ENCODE measurements at places on chromosomes 4 and X.
A peak's percentile ranks its signal among the peaks of the same experiment; 100 is the strongest.

- DNase-seq, result no peak
Measured at GRCh38 chr4:163915896-163916295, 421.4 kb downstream of the TMA16 start.

GRCh38 chr4:54082168-54082567 lies 17.8 kb upstream of the CHIC2 start:
- DNase-seq, result no peak

DNA sequence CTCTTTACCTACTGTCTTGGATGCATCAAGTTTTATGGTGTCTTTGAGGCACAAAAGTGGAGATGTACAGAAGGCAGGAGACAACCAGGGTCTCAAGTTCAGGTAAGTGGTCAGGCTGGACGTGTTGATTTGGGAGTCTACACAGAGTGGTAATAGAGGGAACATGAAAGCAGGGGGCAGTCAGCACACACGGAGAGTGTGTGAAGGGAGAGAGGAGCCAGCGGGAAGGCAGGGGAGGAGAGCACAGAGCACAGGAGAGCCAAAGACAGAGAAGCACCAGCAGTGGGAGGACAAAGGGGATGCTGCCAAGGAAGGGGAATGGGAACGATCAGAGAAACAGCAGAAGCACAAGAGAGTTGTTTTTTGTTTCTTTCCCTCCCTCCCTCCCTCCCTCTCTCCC lies 32.9 kb downstream of the TMEM150C start:
- DNase-seq, result no peak

GRCh38 chr4:52870225-52870624 lies 8.1 kb downstream of the RASL11B start:
- no peak for DNase-seq

DNA sequence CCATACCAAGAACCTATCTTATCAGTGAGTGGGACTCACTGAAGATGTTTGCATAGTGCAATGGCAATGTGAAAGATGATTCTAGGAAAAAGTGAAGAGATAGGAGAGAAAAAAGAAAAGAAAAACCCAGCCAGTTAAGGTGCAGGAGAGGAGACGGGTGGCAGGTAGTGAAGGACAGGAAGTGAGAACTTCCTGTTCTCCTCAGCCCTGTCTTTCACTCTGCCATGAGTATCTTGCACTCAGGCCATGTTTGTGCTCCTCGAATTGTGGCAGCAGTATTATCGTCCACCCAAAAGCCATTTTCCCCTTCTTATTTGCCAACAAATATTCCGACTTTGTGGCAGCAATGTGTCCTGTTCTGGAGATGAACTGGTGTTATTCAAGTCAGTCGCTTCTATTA lies 8.6 kb upstream of the ENPEP start:
- DNase-seq, result no peak

GRCh38 chrX:71396576-71396975 lies 30.4 kb downstream of the TAF1 start:
- no peak for DNase-seq

- DNase-seq, result no peak
Measured at GRCh38 chrX:153948847-153949805, 4.7 kb upstream of the RENBP start.

DNA sequence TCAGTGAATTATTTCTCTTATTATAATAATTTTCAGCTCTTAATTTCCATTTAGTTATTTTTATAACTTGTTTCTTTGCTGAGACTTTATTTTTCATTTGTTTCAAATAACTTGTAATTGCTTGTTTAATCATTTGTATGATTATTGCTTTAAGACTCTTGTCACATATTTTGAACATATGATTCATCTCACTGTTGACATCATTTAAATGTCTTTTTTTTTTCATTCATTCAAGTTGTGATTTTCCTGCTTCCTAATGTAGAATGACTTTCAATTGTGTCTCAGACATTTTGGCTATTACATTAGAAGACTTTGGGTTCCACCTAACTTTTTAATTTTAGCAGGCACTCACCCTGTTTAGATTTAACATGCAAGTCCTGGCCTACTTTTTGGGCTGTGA lies 234.8 kb upstream of the DIPK2B start:
- no peak for DNase-seq

GRCh38 chr4:78625073-78625472 lies 73.5 kb downstream of the ANXA3 start:
- DNase-seq, result no peak

GRCh38 chr4:22456291-22456690 lies 59.6 kb downstream of the ADGRA3 start:
- no peak for DNase-seq

GRCh38 chr4:110867981-110868720 lies 245.3 kb upstream of the PITX2 start:
- no peak for DNase-seq

- no peak for DNase-seq
Measured at GRCh38 chr4:184643731-184644130, 5.5 kb downstream of the CASP3 start.

- no peak for DNase-seq
Measured at GRCh38 chr4:117135634-117136354, 50.4 kb upstream of the TRAM1L1 start.

DNA sequence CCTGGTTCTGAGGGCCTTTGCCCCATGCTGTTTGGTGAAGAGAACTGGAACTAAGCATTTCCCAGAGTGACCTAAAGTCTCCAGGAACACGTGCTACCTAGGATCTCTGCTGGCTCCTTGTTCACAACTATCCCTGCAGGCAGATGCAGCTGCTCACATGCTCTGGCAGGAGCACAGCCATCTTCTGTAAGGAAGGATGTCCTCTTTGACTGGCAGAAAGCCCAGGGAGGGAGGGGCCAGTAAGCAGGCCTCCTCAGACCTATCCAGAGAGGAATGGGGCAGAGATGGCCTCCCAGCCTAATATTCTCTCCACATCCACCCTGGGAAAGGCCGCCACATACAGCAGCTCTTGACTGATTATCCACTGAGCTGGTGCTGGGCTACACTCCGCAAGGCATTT lies 142.8 kb upstream of the EOLA2 start:
- DNase-seq, result no peak

DNA sequence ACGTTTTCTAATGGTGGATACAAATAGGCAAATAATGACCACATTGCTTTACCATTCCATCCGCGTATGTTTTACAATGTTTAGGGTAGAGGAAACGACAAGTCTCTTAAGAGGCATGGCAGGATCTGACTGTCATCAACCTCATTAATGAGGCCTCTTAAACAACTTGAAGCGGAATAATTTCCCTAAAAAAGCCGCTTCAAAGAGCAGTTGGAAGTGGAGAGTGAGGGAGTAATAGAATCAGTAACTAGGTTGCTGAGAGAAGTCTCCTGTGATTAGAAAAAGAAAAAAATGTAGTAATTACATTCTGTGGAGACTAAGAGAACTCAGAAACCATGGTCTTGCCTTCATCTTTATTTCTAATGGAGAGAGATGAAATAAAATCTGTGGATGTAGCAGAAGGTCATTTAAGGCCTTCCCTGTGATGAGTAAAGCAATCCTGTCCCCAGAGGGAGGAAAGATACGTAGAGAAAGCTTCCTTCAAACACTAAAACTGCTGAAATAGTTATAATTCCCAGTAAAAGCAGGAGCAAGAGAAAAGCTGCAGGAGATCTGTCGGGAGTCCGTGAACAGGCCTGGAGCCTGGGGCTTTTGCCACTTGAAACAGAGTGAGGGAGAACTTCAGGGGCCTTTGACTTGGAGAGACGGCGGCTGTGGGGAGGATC lies 11.1 kb upstream of the SEPSECS start:
- DNase-seq, result no peak

DNA sequence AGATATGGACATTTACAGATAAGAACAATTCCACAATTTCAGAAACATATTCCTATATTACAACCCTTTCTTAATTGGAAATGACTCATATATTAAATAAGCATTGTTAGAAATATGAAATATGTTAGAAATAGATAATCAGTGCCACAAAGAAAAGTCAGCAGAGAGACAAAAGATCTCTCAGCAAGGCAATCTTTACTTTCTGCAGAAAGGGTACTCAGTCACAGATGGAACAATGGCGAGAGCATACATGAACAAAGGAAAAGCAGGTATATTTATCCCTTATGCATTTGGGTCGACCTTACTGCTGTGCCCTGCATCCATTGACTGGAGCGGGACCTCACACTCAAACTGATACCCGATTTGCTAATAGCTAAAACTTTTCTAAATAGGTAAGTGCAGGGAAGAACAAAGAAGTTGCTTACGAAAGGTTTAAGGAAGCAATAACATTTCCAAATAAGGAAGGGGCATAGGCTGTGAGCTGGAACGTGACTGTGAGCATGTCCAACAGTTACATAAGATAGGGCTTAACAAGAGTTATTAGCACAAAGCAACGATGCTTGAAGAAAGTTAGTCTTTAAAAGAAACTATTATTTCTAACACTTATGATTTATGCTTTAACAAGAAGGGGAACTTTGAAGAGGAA lies 40.8 kb downstream of the MGARP start:
- DNase-seq, result no peak

GRCh38 chr4:127781300-127782024 lies 660 bp upstream of the HSPA4L start:
- no peak for DNase-seq

DNA sequence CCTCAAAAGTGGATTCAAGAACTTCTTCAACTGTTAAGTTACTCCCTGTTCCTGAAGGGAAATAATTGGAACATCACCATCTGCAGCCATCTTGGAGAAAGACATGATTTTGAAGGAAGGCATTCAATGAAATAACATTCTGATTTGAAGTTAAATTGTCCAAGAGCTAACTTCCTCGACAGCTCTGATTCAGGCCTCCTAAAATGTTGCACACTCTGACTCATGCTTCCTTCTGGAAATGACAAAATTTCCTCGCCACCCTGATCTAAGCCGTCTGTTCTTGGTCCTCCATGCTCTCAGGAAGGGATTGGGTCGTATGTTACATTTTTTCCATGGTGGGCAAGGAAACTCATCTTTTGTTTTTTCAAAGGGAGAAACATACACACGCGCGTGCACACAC lies 496.9 kb upstream of the DIPK2B start:
- peak; percentile 5 for DNase-seq

DNA sequence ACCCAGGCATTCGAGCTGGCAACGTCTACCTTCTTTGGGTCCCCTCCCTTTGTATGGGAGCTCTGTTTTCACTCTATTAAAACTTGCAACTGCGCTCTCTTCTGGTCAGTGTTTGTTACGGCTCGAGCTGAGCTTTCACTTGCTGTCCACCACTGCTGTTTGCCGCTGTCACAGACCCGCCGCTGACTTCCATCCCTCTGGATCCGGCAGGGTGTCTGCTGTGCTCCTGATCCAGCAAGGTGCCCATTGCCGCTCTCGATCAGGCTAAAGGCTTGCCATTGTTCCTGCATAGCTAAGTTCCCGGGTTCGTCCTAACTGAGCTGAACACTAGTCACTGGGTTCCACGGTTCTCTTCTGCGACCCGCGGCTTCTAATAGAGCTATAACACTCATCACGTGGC lies 183.5 kb upstream of the GALNTL6 start:
- no peak for DNase-seq

DNA sequence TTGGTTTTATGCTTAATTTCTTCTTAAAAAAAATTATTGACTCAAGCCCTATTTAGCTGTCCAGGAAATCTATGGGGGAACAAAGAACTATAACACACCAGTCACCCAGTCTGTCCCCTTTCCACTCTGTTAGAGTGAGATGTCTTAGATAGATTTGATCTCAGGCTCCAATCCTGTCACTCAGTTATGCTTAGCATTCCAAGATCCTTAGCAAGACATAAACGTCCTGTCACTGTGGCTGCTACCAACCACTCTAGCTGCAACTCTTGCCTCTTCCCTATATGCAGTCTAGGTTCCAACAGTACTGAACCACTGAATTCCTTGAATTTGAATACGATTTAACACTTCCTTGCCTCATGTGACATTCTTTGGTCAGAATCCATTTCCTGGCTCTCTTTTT lies 241.9 kb upstream of the NWD2 start:
- no peak for DNase-seq

DNA sequence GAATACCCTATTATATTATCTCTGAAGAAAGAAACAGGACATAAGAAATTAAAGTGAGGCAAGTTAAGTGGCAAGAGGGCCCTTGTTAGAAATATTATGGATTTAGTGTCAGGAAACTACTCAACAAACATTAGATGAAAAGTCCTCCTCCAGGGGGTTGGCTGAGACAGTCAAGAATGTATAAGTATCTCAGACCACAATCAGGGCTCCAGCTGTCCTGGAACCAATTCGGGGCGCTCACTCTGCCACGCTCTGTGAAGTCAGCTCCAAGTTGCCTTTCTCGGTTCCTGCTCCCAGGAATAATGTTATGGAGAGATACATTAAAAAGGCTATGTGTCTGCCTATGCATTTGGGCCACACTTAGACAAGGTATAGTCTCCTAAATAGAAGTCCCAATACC lies 73.3 kb downstream of the RASGEF1B start:
- no peak for DNase-seq

DNA sequence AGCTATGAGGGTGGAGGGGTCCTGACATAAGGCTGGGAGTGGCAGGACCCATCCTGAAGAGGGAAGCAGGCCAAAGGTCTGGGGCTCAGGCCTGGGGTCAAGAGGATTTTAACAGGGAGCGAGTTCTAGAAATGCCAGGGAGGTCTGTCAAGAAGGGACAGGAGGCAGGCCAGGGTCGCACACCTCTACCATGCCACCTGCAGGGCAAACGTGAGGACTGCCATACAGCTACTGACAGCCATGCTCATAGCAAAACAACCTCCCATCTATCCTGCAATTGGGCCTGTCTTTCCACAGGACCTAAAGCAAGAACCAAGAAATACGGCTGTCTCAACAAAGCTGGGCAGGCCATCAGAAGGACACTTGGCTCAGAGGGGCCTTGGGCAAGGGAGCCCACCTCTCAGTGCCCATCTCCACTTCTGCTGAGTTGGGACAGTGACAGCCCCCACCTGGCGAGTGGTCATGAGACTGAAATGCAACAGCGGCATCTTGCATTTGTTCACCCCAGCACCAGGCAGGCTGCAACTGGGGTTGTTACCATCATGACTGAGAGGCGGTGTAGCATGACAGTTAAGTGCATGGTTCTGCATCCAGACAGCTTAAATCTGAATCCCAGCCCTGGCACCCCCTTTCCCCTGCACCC lies 92.7 kb downstream of the WFS1 start:
- no peak for DNase-seq

GRCh38 chrX:107659286-107659685 lies 31.0 kb downstream of the PRPS1 start:
- no peak for DNase-seq

GRCh38 chr4:12588582-12588981 lies 895.6 kb downstream of the RAB28 start:
- no peak for DNase-seq
